Gastroesophageal sphincter (tissue), 4 donors: ENCODE measurements at places on chromosomes 2 and 18. TPM values are rescaled to one million over a fixed set of nuclear protein-coding genes. Genes with fewer than 3 reads are reported as not detected.

DNA sequence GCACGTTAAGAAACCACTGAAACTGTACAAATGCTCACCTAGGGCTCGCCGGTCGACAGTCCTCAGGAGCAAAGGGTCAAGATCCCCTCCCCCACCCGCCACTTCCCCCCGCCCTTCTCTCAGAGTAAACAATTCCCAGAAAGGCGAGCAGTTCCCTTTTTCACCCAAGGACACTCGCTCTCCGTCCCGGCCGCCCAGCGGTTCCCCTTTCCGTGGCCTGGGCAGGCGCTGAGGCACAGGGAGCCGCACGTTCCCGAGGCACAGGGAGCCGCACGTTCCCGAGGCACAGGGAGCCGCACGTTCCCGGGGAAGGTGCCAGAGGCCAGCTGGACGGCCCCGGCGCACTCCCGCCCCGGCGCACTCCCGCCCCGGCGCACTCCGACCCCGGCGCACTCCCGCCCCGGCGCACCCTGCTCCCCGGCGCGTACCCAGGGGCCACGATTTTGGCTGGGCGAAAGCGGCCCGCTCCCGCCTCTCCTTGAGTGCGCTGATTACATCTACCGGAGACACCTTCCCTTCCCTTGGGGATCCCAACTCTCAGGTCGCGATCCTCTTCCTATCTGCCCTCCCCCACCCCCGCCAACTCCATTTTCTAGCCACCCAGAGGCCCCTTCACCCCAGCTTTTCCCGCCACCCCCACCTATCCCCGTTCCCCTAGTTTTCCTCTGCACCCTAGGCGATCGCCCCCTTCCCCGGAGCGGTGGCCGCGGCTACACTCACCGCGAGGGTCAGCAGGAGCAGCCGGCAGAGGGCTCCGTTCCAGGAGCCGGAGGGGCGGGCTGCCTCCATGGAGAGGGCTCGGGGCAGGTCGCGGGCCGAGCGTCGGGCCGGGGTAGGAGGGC, 817 bp downstream of the DSC2 start:
- ATAC-seq, result peak; percentile 84

GRCh38 chr18:12049978-12050811, 43.4 kb upstream of the ANKRD62 start:
- ATAC-seq, result no peak

DLGAP1 gene
- total RNA-seq, result 0.50 TPM

TBR1 gene
- not detected for total RNA-seq

DCC gene
- total RNA-seq, result 0.54 TPM

FER1L5 gene
- total RNA-seq, result not detected
